Sigmoid colon (tissue), 7 donors: ENCODE measurements at places on chromosomes 4 and X. TPM values are rescaled to one million over a fixed set of nuclear protein-coding genes. Genes with fewer than 3 reads are reported as not detected.

- no peak for DNase-seq
Measured at GRCh38 chr4:87147116-87147515, 73.3 kb downstream of the KLHL8 start.

- no peak for DNase-seq
Measured at GRCh38 chrX:39956803-39957394, 140.9 kb downstream of the BCOR start.

Gene DSPP
- not detected for total RNA-seq

Gene TREX2
- 3.6 TPM for total RNA-seq

Gene PIM2
- total RNA-seq, result 6.9 TPM

Gene TBC1D9
- 10.0 TPM for total RNA-seq

Gene CT45A10
- not detected for total RNA-seq

Gene HTN3
- total RNA-seq, result not detected

DNA sequence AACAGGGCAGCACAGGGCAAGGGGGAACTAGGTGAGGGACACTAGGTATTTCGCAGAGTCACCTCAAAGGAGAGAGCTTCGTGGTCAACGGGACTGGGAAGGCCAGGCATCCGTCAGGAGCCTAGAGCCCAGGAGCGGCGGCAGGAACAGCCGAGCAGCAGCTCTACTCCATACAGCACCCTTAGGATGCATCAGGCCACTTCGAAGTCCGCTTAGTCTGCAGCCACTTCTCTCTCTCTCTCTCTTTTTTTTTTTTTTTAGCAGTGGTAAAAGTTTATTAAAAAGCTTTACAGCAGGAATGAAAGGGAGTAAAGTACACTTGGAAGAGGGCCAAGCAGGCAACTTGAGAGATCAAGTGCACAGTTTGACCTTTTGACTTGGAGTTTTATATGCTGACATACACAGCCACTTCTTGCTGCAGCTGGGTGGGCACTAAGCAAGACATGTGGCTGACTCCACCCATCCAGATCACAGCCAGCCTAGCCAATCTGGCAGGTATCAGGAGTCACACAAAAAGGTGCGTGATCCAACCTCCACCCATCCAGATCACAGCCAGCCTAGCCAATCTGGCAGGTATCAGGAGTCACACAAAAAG, 209.7 kb upstream of the RADX start:
- no peak for DNase-seq
